B cell (primary cell): ENCODE measurements at places on chromosomes 13 and 19. TPM values are rescaled to one million over a fixed set of nuclear protein-coding genes. Genes with fewer than 3 reads are reported as not detected.
A peak's percentile ranks its signal among the peaks of the same experiment; 100 is the strongest.

KLC3 gene
- not detected in 2 replicates for polyA plus RNA-seq

PLPP2 gene
- 0.17 and 1.3 TPM in 2 replicates for polyA plus RNA-seq

DPP9 gene
- 40.4 and 47.3 TPM in 2 replicates for polyA plus RNA-seq

PRODH2 gene
- polyA plus RNA-seq: not detected in 2 replicates

FXYD3 gene
- not detected in 2 replicates for polyA plus RNA-seq

DNA sequence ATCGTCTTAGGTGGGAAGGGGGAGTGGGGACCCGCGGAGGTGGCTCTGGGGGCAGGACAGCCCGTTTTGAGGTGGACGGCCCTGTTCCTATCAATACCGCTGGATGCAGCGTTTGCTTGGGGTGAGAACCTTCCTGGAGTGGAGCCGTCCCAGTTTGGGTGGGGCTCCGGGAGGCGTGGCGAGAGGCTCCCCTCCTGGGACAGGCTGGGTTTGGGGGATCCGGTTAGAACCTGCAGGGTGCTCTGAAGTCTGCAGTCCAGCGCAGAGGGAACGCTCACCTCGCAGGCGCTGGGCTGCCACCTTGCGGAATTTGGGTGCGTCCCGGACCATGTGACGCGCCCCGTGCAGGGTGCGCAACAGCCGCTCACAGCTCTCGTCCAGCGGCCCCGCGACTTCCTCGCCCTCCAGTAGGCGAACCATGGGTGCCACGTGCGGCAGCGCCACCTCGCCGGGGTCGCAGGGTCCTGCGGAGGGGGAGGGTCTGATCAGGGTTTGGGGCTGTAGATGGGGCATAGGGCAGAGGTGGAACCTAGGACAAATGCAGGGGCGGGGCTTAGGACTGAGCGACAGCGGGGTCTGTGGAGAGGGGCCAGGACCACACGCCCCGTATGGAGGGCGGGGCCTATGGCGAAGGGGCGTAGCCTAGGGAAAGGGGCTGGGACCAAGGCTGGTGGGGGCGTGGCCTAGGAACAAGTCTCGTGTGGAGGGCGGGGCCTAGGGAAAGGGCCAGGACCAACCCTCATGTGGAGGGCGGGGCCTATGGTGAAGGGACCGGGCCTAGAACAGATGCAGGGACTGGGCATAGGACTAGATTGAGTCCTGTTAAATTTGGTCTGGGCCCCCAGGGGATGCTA, 13.8 kb downstream of the SH2D3A start:
- peak; percentile 92 for DNase-seq

DNA sequence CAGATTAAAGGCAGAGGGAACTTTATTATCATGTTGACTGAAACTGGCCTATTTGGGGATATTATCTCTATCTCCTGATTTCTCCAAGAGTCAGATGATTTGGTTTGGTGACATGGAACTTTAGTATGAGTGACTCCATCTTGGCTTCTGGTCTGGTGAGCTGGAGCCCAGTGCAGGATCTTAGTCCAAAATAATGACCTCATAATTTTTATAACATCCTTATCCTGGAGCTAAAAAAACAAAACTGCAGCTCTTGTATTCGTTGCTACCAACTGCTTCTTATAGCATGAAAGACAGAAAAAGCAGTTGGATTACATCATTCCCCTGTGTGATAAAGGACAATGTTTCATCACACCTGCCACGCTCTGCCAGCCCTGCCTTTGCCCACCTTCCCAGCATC, 39.3 kb upstream of the RNF17 start:
- DNase-seq: no peak

GRCh38 chr13:26709461-26709860, 51.1 kb downstream of the GPR12 start:
- no peak for DNase-seq

DNA sequence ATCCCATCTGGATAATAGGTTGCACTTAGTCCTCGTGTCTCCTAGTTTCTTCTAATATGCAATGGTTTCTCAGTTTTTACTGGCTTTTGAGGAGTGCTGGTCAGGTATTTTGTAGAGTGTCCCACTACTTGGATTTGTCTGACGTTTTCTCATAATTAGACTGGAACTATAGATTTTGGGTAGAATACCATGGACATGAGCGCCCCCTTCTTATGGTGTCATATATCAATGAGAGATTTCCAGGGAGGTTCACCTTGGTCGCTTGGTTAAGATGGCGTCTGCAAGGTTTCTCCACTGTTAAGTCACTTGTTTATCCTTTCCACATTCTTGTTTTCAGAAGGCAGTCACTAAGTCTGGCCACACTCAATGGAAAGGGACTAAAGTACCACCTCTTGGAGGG, 6.7 kb downstream of the SOHLH2 start:
- no peak for DNase-seq

DNA sequence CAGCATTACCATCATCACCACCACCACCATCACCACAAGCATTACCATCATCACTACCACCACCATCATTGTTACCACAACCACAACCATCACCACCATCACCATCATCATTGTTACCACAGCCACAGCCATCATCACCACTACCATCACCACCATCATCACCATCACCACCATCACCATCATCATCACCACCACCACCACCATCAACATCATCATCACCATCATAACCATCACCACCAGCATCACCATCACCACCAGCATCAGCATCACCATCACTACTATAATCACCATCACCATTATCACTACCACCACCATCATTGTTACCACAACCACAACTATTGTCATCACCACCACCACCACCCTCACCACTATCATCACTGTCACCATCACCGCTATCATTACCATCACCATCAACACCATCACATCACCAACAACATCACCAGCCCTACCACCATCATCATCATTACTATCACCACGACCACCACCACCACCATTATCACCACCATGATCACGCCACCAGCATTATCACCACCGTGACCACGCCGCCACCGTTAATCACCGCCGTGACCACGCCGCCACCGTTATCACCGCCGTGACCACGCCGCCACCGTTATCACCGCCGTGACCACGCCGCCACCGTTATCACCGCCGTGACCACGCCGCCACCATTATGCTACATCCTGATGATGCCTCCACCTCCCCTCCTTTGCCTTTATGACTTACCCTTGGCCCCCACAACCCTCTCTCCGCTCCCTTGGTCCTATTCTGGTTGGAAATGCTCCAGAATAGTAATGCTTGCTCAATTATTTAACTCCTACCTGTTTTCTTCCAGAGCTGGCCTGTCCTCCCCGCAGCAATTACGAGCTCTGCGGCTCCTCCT, 10.0 kb upstream of the FXYD3 start:
- DNase-seq: no peak
